ENCODE measurements at places on chromosomes 4 and X. TPM values are rescaled to one million over a fixed set of nuclear protein-coding genes. Genes with fewer than 3 reads are reported as not detected.

Gene FGG
- not detected for total RNA-seq

Gene TMEM154
- total RNA-seq, result 25.4 TPM

DNA sequence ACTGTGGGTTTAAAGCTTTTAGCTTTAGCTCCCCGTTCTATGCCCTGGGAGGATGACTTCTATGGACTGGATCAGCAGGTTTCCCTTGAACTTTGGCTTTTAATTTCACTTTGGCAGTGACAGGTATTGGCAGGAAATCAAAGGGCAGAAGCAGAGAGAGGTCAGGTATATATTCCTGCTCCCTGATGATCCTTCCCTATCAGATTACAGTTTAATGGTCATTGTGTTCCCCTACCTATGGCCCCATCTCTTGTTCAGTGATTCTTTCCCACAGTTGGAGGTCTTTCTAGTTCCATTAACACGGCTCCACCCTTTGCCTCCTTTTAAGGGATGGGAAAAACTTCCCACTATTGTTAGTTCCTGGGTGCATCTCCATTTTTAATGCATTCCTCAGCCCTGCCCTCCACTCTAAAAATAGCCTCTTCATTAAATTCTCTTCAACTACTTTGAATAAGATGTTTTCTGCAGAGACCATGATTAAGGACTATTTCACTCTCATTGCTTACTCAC, 107.8 kb upstream of the TMEM47 start:
- no peak overlapping the region for H3K4me3 ChIP-seq
- no peak overlapping the region for H3K27ac ChIP-seq
- DNase-seq, result no peak
- H3K36me3 ChIP-seq, result no peaks in the 10 kb centered on the region

DNA sequence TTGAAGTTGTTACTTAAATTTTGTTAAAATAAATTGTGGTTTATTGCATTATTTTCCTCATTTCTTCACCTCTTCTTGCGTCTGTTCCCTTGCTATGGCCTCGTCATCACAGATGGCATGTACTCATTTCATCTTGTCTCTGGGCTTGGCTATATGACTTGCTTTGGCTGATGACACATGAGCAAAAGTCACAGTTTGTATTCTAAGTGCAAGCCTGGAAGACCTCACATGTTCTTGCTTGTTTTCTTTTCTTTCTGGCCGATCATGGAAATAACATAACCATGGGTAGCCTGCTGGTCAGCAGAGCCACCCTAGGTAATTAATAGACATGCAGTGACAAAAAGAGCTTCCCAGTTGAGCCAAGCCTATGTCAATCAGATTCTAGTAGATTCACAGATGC, 527.9 kb downstream of the SPRY1 start:
- no peak overlapping the region for H3K4me3 ChIP-seq
- no peaks in the 10 kb centered on the region for H3K4me1 ChIP-seq
- no peaks in the 10 kb centered on the region for H3K36me3 ChIP-seq
- no peaks in the 10 kb centered on the region for H3K27me3 ChIP-seq
- no peak overlapping the region for H3K27ac ChIP-seq
- DNase-seq, result no peak

DNA sequence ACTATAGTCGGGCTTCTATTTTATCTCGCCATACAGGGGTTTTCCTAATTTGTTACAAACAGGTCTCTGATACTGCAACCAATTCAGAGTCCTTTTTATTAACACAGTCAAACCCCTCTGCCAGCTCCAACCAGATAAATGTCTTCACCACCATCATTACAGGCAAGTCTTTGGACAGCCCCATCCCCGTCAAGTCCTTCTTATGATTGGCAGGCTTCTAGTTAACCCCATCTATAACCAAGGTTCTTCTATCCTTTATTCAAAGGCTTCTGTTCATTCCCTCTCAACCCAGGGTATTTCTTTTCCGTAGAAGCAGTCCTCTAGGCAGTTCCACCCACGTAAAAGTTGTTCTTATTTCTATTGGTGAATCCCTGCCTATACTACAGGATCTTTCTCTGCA, 29.9 kb upstream of the FOXR2 start:
- no peaks in the 10 kb centered on the region for H3K27me3 ChIP-seq
- no peaks in the 10 kb centered on the region for H3K36me3 ChIP-seq
- no peaks in the 10 kb centered on the region for H3K4me1 ChIP-seq
- no peak overlapping the region for H3K4me3 ChIP-seq
- DNase-seq, result no peak

Data from activated CD8-positive, alpha-beta memory T cell treated with anti-CD3 and anti-CD28 coated beads, Interleukin-2, amount 10 ng/mL, durations not matched to agents 7 days and 5 days (primary cell).